Epithelial cell of alveolus of lung (primary cell): ENCODE measurements at places on chromosomes 6 and 20. TPM values are rescaled to one million over a fixed set of nuclear protein-coding genes. Genes with fewer than 3 reads are reported as not detected.

The CPNE1 gene
- 138 and 198 TPM in 2 replicates for total RNA-seq

The LINC00237 gene
- total RNA-seq: not detected in 2 replicates

The RIPOR3 gene
- total RNA-seq: 2.3 and 13.7 TPM in 2 replicates

The ECI2 gene
- 61.7 and 91.8 TPM in 2 replicates for total RNA-seq

The HSPA1L gene
- total RNA-seq: 0.48 and 0.78 TPM in 2 replicates

The HRH3 gene
- total RNA-seq: not detected in 2 replicates

The RNF39 gene
- not detected in 2 replicates for total RNA-seq
